Stimulated activated CD8-positive, alpha-beta memory T cell treated with anti-CD3 and anti-CD28 coated beads, Interleukin-7, amount 100 ng/mL, for 1 hour (primary cell): ENCODE measurements at places on chromosomes 5 and 9.

DNA sequence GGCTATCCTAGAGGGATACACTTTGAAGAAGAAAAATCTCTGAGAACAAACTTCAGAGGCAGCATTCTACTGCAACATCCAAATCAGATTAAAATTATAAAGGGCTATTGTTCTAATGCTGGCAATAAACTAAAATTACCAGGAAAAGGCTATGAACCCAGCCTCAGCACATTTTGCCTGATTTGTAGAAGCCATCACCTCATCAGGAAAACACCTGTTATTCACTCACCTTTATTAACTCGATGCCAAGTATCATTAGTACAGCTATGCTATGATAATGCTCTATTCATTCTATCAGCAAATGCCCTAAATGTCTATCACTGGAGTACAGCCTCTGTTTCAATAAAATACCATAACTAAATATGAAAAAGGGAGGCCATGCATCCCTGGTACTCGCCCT is 510.2 kb downstream of the RASEF start:
- DNase-seq = no peak

GRCh38 chr9:99026956-99027298 is 78.0 kb upstream of the TGFBR1 start:
- no peak for DNase-seq

- no peak for DNase-seq
Observed at GRCh38 chr5:127907907-127908306, 175.7 kb upstream of the SLC12A2 start.

GRCh38 chr5:4570047-4570995 is 569.8 kb upstream of the ADAMTS16 start:
- no peak for DNase-seq

GRCh38 chr9:126690431-126691051 is 76.8 kb downstream of the LMX1B start:
- no peak for DNase-seq

DNA sequence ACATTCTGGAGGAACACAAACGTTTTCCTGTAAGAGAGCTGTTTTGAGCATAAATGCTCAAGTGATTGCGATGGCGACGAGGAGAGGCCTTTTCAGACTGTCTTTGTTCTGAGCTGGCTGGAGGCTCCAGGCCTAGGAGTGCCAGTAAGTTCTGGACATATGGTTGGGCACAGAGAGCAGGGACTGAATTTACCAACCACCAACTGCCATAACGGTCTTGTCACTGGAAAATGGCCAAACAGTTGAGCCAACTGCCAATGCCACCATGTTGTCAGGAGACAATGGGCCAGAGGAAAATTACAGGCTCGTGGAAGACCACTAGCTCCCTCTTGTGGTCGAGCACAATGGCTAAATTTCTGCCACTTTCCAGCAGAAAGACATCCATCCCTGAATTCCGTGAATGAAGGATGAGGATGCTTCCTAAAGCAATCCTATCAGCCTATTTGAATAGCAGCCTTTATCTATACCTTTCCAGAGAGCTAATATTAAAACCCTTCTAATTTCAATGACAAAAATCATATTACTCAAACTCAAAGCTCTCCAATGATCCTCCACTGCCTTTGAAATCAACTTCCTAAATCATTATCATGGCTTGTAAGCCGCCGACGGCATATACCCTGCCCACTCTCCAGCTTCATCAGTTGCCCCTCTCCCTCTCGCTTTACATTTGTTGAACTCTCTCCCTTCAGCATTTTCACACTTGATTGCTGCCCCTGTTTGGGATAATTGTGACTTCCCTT is 66.9 kb upstream of the GLIS3 start:
- DNase-seq = no peak

GRCh38 chr5:1792842-1793266 is 6.8 kb downstream of the MRPL36 start:
- DNase-seq = peak; percentile 41

- DNase-seq = peak; percentile 35
Observed at GRCh38 chr9:128341435-128341849, 1.1 kb downstream of the SLC27A4 start.

DNA sequence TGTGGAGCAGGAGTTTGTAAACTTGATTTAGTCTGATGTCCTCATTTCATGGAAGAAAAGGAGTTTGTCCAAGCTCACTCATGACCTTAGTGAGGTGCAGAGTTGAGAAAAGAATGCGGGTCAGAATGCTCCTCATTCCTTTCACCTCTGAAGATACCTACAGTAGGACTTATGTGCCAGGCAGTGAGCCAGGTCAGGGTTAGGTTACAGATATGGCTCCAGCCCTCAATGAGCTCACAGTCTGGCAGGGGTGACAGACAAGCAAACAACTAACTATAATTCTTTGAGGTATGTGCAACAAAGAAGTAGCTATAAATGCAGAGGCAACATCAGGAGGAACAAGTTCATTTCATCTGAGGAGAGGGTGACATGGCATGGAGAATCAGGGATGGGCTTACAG is 102.5 kb downstream of the SPATA31D1 start:
- no peak for DNase-seq

DNA sequence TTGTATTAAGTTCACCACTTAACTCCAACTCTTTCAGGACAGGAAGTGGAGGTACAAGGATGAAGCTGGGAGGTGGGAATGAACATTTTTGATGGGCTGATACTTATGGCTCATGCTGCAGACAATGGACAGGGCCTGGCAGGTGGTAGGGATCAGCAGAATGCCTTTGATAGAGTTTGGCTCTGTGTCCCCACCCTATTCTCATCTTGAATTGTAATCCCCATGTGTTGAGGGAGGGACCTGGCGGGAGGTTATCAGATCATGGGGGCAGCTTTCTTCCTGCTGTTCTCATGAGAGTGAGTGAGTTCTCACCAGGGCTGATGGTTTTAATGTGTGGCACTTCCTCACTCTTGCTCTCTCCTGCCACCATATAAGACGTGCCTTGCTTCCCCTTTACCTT is 87.3 kb upstream of the PRLR start:
- DNase-seq = no peak

DNA sequence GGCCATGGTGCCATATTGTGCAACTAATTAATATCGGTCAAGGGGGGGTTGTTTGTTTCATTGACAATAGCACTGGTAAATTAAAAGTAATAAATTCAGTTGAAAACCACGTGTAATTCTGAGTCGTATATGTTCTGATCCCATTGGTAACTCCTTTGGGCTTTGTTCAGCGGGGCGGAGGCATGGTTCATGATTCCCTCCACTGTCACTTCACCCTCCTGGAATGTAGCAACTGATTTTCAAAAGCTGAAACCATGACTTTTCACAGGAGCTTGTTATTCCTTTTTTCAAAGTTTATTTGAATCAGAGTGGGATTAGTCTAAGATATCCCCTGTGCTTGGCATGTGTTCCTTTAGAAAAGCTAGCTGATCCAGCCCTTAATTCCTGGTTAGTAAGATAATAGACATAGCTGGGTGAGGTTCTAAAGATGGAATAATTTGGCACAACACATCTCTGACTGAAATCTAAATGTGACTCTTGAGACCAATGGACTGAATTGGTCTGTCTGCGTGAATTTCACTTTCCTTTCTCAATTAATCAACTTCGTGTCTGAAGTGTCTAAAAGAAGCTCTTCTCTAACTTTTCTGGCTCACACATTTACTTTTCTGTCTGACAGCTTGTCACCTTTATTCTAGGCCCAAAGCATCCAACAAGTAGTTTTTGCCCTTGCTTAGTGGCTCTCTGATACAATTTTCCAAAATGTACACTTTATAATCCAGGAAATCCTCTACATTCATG is 185.7 kb upstream of the VCAN start:
- no peak for DNase-seq

- no peak for DNase-seq
Observed at GRCh38 chr5:38378579-38378978, 120.2 kb downstream of the EGFLAM start.

- DNase-seq = no peak
Observed at GRCh38 chr5:176793736-176794135, 16.6 kb upstream of the UNC5A start.

- DNase-seq = no peak
Observed at GRCh38 chr9:14563902-14564624, 129.2 kb downstream of the ZDHHC21 start.

DNA sequence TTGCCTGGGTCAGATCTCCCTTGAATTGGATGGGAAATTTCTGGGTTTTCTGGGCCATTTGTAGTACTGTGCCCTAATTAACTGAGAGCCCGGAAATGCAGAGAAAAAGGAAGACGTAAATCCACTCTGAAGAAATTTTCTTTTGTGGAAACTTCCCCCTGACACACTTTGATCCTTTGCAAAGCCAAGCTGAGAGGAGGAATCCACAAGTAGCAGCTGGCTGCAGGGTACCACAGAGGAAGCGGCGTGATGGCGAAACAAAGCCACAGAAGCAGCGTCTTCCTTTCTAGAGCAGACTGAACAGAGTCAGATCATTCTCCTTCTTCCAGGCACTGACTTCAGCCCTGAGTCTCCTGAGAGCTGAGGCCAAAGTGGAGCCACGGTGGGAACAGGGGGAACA is 47.1 kb upstream of the ZNF354A start:
- no peak for DNase-seq

DNA sequence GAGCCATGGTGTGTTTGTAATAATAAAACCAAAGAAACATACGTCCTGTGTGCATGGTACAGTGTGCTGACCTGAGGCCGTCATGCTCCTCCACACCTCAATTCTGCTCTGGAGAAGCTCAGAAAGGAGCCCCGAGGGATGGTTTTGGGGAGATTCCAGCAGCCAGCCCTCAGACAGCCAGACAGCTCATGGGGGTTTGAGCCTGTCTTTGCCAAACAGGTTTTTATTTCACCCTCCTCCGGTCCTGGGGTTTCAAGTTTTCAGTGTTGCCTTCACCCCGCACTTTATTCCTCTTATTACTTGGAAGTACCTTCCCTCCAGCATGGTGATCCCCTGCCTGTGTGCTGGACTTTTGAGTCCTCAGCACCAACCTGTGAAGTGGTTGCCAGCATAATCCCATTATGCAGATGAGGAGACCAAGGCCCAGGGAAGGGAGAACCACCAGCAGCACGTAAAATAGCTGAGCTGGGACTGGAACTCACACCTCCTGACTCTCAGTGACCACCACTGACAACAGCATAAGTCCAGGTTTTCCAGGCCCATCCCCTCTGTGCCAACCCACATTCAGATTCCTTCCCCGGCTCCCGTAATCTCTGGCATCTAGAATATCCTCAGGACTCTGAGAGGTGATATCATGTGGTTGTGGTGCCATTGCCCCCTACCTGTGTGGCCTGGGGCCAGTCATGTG is 35.1 kb downstream of the TGFBI start:
- no peak for DNase-seq

DNA sequence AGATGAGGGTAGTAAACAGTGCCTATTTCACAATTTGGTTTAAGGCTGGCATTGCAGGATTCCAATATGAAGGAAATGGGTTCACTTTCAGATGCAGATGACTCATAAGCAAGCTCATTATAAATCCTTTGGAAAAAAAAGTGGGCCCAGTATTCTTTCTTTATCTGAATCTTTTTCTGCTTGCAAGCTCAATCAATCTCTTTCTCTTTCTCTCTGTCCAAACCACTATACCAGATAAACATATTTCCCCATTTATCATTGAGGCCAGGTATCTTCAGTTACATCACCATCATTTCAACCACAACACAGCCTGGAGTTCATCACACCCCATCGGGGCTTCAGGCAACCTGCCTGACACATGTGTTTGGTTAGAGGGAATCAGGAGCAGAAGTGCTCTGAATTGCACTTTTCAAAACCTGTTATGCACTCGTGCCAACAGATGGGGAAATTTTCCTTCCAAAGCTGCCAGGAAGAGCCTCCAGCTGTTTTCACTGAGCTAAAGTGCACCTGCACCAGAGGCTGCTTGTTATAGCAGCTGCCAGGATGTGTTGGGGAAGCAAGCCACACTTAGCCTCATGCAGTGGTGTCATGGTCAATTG is 30.0 kb upstream of the MAMDC2 start:
- no peak for DNase-seq

GRCh38 chr5:52830650-52831049 is 42.9 kb downstream of the ITGA1 start:
- no peak for DNase-seq

GRCh38 chr9:113620377-113621161 is 157.0 kb downstream of the RGS3 start:
- DNase-seq = no peak

DNA sequence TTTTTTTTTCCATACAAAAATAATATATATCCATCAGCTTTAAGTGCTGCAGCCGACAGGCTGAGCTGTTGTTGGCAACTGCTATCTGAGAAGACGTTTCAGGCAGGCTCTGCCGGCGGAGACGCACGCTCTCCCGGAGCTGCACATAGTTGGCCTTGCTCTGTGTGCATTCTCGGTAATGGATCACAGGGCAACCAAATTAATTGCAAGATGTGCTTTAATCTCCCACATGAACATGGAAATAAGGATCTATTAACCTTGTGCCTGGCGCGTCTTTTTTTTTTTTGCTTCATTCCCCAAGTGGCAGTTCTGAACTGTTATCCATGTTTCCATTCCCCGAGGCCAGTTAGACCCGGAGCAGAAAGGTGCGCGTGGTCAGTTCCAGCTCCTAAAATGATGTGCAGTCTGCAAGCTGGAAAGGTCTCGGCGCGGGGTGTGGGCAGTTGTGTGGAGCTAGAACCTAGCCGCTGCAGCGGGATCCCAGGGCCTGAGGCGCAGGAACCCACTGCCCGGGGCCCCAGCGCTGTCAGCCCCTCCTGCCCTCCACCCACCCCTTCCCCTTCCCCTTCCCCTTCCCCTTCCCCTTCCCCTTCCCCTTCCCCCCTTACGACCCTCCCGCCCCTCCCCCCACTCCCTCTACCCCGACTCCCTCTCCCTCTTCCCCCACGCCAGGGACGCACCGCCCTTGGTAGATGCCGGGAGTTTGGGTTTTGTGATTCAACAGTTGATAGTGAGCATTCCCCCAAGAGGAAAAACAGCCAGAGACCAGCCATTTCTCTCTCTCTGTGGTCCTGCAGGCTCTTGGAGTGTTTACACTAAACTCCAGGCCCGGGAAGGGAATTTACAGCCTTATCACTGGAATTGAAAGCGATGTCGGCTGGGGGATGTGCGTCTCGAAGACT is 137.8 kb downstream of the CEP120 start:
- no peak for DNase-seq

- no peak for DNase-seq
Observed at GRCh38 chr9:14269916-14270315, 44.0 kb downstream of the NFIB start.

DNA sequence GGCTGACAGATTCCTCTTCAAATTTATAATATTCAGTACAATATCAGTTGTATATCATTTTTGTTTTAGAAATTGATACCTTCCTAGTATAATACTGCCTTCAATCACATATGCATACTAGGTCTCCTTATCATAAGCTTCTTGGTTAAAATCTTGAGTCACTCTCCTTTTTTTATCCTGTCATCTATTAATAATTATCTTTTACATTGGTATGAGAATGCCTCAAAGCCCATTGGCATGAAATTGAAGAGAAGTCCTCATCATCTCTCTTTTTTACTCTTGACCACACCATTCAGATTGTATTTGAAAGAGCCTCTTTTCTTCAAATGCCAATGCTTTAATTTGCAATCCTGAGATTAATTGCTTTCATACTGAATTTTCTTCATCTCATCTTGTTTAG is 810.3 kb downstream of the BRINP1 start:
- no peak for DNase-seq

- no peak for DNase-seq
Observed at GRCh38 chr5:168471785-168472184, 14.5 kb upstream of the RARS1 start.
